Natural killer cell (primary cell): ENCODE measurements at places on chromosomes 16 and 17. TPM values are rescaled to one million over a fixed set of nuclear protein-coding genes. Genes with fewer than 3 reads are reported as not detected.

Gene C17orf50
- not detected for total RNA-seq

Gene PCGF2
- total RNA-seq: 0.12 TPM

Gene KRTAP4-5
- not detected for total RNA-seq

Gene KRTAP2-1
- not detected for total RNA-seq

Gene EME1
- 3.2 TPM for total RNA-seq

Gene NPIPB8
- 3.7 TPM for total RNA-seq

Gene GLIS2
- total RNA-seq: not detected

DNA sequence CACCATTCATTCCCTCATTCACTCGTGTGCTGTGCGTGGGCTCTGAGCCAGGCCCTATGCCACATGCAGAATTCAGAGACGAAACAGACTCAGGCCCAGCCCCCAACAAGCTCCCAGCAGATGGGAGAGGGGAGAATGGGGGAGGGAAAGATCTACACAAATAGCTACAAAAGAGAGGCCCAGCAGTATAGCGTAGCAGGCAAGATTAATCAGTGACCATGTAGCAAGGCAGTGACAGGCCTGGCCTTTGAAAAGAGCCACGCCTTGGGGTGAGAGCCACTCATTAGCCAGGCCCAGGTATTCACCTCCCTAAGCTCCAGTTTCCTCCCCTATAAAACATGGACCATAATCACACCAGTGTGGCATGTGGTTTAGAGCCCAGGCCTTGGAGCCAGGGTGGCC lies 16.4 kb upstream of the KRT19 start:
- no peak overlapping the region for H3K27ac ChIP-seq
- H3K36me3 ChIP-seq: no peaks in the 10 kb centered on the region
- no peak for DNase-seq
- H3K27me3 ChIP-seq: no peaks in the 10 kb centered on the region
- no peak overlapping the region for H3K4me3 ChIP-seq

GRCh38 chr16:27943766-27944165 lies 119.7 kb downstream of the GSG1L start:
- no peaks in the 10 kb centered on the region for H3K4me1 ChIP-seq
- no peaks in the 10 kb centered on the region for H3K36me3 ChIP-seq
- no peak overlapping the region for H3K4me3 ChIP-seq
- no peak for DNase-seq

DNA sequence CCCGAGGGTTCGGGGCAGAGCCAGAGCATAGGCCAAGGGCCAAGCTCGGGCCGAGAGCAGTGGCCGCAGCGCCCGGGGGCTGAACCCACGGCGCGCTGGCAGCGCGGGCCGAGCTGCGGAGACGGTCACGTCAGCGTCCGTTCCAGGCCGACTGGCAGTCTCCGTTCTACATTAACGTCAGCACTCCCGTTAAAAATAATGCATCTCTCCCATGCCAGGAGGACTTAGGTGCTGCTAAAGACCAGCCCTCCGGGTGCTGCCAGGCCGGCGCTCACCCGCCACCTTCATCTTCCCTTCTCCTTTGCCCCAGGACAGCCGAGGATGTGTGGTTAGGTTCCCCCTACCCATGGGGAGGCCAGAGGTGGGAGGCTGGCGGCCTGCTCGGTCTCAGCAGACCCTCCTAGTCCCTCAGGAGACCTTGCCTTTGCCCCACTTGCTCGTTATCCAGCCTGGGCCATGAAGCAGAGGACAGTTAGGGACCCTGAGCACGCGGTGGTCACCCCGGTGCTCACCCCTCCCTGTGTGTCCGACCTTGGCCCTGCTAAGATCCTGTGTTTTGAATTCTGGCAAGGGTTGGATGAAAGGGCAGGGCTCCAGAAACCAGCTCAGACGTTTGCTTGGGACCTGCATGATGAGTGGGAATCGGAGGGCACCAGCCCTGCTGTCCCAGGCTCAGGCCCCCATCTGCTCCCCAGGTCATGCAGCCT lies 572 bp downstream of the MPG start:
- H3K4me1 ChIP-seq: peaks cover 46% of the 10 kb centered on the region
- peaks cover 3% of the 10 kb centered on the region for H3K27me3 ChIP-seq
- peaks cover 2% of the 10 kb centered on the region for H3K36me3 ChIP-seq

DNA sequence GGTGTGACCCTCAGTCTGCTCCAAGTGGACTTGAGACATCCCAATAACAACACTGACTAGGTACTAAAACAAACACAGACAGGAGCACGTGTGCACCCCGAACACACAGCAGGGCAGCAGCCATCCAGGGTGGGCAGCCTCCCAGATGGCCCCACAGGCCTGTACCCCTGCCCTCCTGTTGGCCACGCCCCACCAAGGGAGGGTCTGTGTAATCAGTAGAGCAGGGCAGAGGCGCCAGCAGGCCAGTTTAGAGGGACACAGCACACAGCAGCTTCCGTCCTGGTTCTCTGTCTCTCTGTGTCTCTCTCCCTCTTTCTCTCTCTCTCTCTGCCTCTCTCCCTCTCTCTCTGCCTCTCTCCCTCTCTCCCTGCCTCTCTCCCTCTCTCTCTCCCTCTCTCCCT lies 21.4 kb downstream of the ACTG1 start:
- H3K36me3 ChIP-seq: no peaks in the 10 kb centered on the region
- peaks cover 15% of the 10 kb centered on the region for H3K4me1 ChIP-seq
- DNase-seq: no peak
- H3K4me3 ChIP-seq: no peak overlapping the region
- no peak overlapping the region for H3K27ac ChIP-seq

DNA sequence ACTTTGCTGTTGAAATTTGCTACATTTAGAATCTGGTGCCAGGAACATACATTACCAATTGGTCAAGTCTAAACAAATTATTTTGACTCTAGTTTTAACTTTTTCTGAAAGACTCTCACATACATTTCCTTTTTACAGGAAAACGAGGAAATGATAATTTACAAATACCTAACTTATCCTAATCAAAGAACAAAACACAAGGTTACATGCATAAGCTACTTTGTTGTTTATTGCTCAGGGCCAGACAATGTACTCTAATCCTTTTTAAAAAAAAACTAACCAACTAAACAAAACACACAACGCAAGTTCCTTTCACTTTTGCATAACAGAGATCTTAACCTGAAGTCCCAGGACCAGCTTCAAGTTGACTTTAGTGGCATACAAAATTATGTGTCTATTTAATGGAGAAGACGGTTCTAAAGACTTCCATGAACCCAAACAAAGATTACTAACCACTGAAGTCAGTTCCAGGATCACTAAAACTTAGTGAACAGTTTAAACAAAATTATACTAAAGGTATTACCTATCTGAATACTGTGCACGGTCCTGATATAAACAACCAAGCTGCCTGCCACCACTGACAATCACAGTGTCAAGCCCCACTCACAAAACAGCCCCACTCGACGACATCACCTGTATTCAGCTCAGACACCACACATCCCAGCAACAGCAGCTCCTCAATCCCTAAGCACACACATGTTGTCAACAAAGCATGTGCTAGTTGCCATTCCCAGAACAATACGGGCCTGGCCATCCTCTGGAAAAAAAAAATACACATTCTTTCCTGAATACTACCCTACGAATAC lies 1.9 kb downstream of the ZNF652 start:
- peaks cover 42% of the 10 kb centered on the region for H3K4me1 ChIP-seq
- H3K27ac ChIP-seq: peak overlapping the region; percentile 78
- H3K27me3 ChIP-seq: no peaks in the 10 kb centered on the region
- H3K36me3 ChIP-seq: no peaks in the 10 kb centered on the region
- no peak for DNase-seq
- peak overlapping the region; percentile 91 for H3K4me3 ChIP-seq

- H3K4me1 ChIP-seq: no peaks in the 10 kb centered on the region
- no peak for DNase-seq
- no peak overlapping the region for H3K4me3 ChIP-seq
- no peak overlapping the region for H3K27ac ChIP-seq
Observed at GRCh38 chr17:28878158-28878910, 19.2 kb downstream of the FLOT2 start.

DNA sequence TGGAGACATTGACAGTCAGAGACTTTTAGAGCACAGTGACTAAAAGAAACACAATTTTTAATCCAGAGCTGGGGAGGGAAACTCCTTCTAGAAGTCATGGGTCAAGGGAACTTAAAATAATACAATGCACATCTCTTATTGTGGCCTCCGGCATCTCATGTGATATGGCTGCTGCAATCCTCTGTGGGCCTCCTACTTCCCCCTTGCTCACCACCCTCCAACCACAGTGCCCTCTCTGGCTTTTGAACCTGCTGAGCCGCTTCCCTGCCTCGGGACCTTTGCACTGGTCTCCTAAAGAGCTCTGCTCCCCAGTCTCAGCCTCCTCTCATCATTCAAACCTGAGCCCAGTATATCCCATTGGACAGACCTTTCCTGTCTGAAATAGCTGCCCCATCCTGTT lies 47.6 kb downstream of the HS3ST2 start:
- no peaks in the 10 kb centered on the region for H3K4me1 ChIP-seq
- H3K4me3 ChIP-seq: no peak overlapping the region
- no peak overlapping the region for H3K27ac ChIP-seq

GRCh38 chr16:67661101-67661761 lies 471 bp downstream of the PARD6A start:
- DNase-seq: no peak
- peaks cover 32% of the 10 kb centered on the region for H3K4me1 ChIP-seq
- H3K27ac ChIP-seq: peak overlapping the region; percentile 78

DNA sequence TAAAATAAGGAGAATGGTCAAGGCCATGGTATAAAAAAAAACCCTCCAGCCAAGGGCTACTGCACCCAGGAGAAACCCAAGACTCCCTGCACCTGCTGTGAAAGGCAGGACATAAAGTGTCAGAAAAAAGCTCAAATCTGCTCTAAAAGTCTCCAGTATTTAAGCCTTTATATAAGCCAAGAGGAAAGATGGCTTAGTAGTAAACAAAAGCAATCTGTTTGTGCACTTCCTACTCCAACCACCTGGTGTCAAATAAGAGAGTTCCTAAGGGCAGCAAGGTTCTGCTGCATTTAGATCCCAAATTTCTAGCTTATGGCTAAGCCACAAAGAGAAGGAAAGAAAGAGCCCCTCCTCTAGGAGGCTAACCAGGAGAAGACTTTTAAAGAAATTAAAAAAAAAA lies 20.6 kb downstream of the ACSM1 start:
- H3K4me3 ChIP-seq: no peak overlapping the region
- DNase-seq: no peak
- peak overlapping the region; percentile 84 for H3K27ac ChIP-seq
- no peaks in the 10 kb centered on the region for H3K36me3 ChIP-seq
- H3K4me1 ChIP-seq: peaks cover 27% of the 10 kb centered on the region

DNA sequence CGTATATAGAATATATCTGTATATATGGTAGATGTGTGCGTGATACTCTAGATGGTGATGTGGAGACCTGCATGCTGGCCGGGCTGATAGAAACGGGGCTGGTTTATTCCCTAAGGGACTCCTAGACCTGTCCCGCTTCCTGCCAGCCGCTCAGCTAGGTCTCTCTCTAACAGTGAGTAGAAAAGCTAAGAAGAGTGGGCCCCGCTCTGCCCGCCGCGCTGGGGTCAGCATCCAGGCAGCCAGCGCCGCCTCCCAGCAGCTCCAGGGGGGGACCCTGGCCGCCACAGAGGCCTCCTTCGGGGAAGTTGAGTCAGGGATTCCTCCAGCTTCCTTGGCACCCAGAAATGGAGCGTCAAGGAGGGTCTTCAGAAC lies 9.4 kb downstream of the CYGB start:
- H3K27ac ChIP-seq: peak overlapping the region; percentile 83
- no peak for DNase-seq
- H3K27me3 ChIP-seq: no peaks in the 10 kb centered on the region
- peaks cover 52% of the 10 kb centered on the region for H3K4me1 ChIP-seq
- peak overlapping the region; percentile 36 for H3K4me3 ChIP-seq

- no peak overlapping the region for H3K4me3 ChIP-seq
- peaks cover 31% of the 10 kb centered on the region for H3K4me1 ChIP-seq
- no peaks in the 10 kb centered on the region for H3K27me3 ChIP-seq
- no peak overlapping the region for H3K27ac ChIP-seq
- peaks cover 19% of the 10 kb centered on the region for H3K36me3 ChIP-seq
- DNase-seq: no peak
Observed at GRCh38 chr16:87395181-87395842, 3.2 kb downstream of the MAP1LC3B start.

GRCh38 chr17:72205357-72205756 lies 84.5 kb downstream of the SOX9 start:
- no peaks in the 10 kb centered on the region for H3K36me3 ChIP-seq
- H3K4me3 ChIP-seq: no peak overlapping the region
- no peak for DNase-seq
- H3K27me3 ChIP-seq: no peaks in the 10 kb centered on the region
- H3K27ac ChIP-seq: no peak overlapping the region
- no peaks in the 10 kb centered on the region for H3K4me1 ChIP-seq

- no peak for DNase-seq
- H3K4me1 ChIP-seq: no peaks in the 10 kb centered on the region
- H3K27ac ChIP-seq: no peak overlapping the region
- no peaks in the 10 kb centered on the region for H3K36me3 ChIP-seq
- H3K4me3 ChIP-seq: no peak overlapping the region
Observed at GRCh38 chr17:50067996-50068395, 12.1 kb downstream of the ITGA3 start.

DNA sequence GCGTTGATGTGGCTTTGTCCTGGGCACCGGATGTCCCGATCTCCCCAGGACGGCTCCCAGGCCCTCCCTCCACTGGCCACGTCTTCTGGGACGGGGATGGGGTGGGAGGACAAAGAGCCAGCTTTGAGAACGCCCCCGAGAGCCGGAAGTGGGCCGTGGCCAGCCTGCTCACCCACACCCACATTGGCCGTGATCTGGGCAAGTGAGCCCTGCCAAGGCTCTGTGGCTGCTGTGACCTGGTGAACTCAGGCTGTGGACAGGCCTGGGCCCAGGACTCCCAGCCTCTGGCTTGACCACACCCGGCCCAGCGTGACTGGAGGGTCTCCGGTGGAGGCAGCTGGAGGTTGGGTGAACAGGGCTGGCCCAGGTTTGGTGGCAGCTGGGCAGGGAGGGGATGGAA lies 3.3 kb downstream of the CDH15 start:
- H3K27ac ChIP-seq: no peak overlapping the region
- no peak overlapping the region for H3K4me3 ChIP-seq
- DNase-seq: no peak
- H3K36me3 ChIP-seq: no peaks in the 10 kb centered on the region
- peaks cover 5% of the 10 kb centered on the region for H3K27me3 ChIP-seq

GRCh38 chr16:11156401-11156800 lies 99.6 kb downstream of the SOCS1 start:
- H3K27me3 ChIP-seq: no peaks in the 10 kb centered on the region
- H3K36me3 ChIP-seq: no peaks in the 10 kb centered on the region
- no peak for DNase-seq
- no peak overlapping the region for H3K27ac ChIP-seq

DNA sequence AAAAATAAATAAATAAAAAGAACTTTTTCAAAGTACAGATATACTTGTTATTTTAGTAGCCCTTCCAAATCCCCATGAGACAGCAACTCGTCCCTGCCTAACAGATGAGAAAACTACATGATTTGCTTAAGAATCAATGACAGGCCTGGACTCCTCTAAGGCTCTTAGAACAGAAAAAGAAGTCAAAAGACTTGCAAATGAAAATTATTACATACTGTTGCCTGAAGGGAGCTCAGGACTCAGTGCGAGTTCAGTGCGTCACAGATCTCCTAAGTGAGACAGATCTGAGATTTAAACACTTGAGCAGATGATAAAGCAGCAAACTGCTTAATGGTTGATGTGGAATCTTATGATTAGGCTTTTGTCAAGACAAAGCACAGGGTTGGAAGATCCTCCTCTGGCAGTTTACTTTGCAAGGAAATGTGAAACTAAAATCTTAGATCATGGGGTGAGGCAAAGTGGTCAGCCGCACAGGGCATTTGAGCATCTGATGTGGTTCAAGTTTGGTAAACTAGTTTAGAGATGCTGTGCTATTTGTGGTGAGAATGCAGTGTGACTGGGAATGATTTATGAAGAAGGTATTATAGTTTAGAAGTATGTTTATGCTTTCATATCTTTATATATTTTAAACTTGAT lies 138.1 kb downstream of the TRIM37 start:
- H3K4me3 ChIP-seq: no peak overlapping the region
- no peaks in the 10 kb centered on the region for H3K36me3 ChIP-seq
- H3K27me3 ChIP-seq: peaks cover 9% of the 10 kb centered on the region
- no peak overlapping the region for H3K27ac ChIP-seq
